ENCODE measurements at places on chromosomes 6 and 20.

DNA sequence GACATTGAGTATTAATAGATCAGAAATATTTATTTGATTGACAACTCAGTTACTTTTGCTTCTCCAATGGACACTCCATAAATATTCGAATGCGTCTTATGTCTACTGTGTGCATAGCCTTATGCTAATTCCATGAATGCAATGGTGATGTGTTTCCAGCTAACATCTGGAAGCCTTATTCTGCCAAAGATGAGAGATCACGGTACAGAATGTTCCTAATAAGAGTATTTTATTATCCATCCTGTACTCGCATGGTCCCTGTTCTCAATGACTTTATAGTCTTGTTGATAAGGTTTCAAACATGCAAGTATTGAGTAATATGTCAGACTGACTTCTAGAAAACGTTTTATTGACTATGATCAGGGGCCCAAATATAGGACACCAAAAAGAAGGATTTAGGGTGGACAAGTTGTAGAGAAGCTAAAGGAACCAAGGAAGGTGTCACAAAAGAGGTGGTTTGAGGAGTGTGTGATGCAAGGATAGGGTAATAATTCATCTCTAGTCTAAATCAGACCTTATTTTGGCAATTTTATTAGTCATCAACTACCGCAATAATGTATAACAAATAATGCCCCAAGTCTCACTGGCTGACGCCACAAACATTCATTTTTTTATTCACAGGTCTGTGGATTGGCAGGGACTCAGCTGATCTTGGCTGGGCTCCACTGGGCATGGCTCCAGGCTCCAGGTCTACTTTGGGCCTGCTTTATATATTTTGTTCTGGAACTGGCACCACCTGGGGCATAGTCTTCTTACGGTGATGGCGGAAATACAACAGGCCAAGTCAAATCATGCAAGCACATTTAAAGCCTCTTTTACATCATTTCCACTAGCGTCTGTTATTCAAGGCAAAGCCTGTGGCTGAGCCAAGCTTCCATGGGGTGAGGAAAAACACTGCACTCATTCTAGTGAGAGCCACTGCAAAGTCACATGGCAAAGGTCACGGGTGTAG is 24.5 kb upstream of the CD83 start:
- H3K27ac ChIP-seq = no peak overlapping the region
- no peaks in the 10 kb centered on the region for H3K36me3 ChIP-seq
- H3K27me3 ChIP-seq = no peaks in the 10 kb centered on the region
- DNase-seq = no peak

DNA sequence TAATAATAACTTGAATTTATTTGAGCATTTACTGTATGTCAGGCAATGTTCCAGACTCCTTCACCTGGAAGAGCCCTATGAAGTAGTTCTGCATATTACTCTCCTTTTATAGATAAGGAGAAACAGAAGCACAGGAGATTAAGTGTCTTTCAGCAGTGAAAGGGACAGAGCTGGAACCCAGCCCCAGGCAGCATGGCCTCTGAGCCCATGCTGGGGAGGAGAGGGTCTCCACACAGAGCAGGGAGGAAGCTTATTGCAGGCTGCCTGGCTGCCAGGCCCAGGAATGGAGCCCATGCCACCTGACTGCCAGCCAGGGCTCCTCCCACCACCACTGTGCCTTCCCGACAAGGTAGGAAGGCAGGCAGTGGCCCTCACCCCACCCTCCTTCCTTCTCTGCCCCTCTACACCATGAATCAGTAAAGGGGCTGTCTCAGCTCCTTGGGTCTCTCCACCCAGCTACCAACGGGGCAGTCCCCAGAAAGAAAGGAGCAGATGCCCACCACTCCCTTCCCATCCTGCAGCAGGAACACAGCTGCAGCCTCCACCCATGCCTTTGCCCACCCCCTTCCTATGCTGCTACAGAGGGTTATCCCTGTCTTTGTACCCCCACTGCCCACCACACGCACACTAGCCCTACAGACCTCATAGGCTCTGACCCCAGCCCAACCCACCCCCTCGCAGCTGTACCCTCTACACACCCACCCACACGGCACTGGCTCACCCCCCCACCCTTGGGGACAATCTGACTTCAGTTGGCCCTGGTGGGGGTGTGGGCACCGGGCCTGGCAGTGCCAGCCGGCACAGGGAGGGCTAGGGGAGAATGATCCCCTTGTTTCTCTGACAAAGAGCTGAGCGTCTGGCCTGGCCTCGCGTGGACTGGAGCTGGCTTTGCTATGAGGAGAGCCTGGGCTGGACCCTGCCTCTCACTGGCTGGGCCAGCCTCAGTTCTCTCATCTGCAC is 41.8 kb downstream of the TFEB start:
- H3K36me3 ChIP-seq = peaks cover 16% of the 10 kb centered on the region
- no peaks in the 10 kb centered on the region for H3K27me3 ChIP-seq
- no peak overlapping the region for H3K4me3 ChIP-seq
- DNase-seq = no peak
- no peak overlapping the region for H3K27ac ChIP-seq
- H3K4me1 ChIP-seq = no peaks in the 10 kb centered on the region

GRCh38 chr20:32278199-32278643 is 770 bp downstream of the KIF3B start:
- H3K27ac ChIP-seq = peak overlapping the region; percentile 76
- H3K27me3 ChIP-seq = no peaks in the 10 kb centered on the region
- DNase-seq = no peak
- H3K36me3 ChIP-seq = peaks cover 6% of the 10 kb centered on the region
- peak overlapping the region; percentile 95 for H3K4me3 ChIP-seq

GRCh38 chr20:49675368-49676151 is 38.1 kb downstream of the B4GALT5 start:
- H3K27me3 ChIP-seq = no peaks in the 10 kb centered on the region
- peaks cover 45% of the 10 kb centered on the region for H3K4me1 ChIP-seq
- no peak for DNase-seq
- no peak overlapping the region for H3K4me3 ChIP-seq

GRCh38 chr20:32652739-32653526 is 20.8 kb downstream of the C20orf203 start:
- no peak overlapping the region for H3K27ac ChIP-seq
- H3K36me3 ChIP-seq = no peaks in the 10 kb centered on the region
- peak overlapping the region; percentile 6 for H3K4me3 ChIP-seq
- peaks cover 15% of the 10 kb centered on the region for H3K4me1 ChIP-seq

DNA sequence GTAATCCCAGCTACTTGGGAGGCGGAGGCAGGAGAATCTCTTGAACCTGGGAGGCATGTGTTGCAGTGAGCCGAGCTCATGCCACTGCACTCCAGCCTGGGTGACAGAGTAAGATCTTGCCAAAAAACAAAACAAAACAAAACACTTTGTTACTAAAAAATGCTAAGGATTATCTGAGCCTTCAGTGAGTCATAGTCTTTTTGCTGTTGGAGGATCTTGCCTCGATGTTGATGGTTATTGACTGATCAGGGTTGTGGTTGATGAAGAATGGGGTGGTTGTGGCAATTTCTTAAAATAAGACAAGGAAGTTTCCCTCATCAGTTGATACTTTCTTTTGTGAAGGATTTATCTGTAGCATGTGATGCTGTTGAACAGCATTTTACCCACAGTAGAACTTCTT is 196.8 kb upstream of the HDDC2 start:
- no peaks in the 10 kb centered on the region for H3K36me3 ChIP-seq
- no peaks in the 10 kb centered on the region for H3K27me3 ChIP-seq
- no peak overlapping the region for H3K27ac ChIP-seq

- peaks cover 10% of the 10 kb centered on the region for H3K4me1 ChIP-seq
- H3K27me3 ChIP-seq = peaks cover 12% of the 10 kb centered on the region
- no peak overlapping the region for H3K4me3 ChIP-seq
- no peaks in the 10 kb centered on the region for H3K36me3 ChIP-seq
- no peak overlapping the region for H3K27ac ChIP-seq
These were observed 2.5 kb upstream of the KCNK15 start for GRCh38 chr20:44743080-44743701.

- no peak overlapping the region for H3K4me3 ChIP-seq
- DNase-seq = no peak
- H3K4me1 ChIP-seq = no peaks in the 10 kb centered on the region
- H3K36me3 ChIP-seq = no peaks in the 10 kb centered on the region
These were observed 190.5 kb upstream of the HEY2 start for GRCh38 chr6:125558907-125559306.

DNA sequence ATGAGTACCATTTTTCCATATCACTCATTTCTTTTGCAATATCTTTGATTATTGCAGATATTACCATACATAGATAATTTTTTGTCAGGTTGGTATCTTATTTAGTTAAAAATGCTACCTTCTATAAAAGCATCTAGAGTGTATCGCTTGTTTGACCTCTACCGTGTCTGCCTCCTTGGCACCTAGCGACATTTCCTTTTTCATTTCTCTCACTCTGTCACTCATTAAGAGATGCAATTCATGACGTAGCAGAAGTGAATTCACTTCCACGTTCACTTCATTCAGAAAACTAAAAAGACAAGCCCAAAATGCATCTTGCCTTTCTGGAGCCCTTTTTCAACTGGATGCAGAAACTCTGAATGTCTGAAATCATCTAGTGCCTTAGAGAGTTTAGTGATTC is 172.9 kb downstream of the MMS22L start:
- no peaks in the 10 kb centered on the region for H3K27me3 ChIP-seq
- no peak overlapping the region for H3K27ac ChIP-seq
- H3K4me1 ChIP-seq = no peaks in the 10 kb centered on the region
- H3K36me3 ChIP-seq = no peaks in the 10 kb centered on the region
- no peak for DNase-seq

GRCh38 chr6:50993941-50994720 is 175.5 kb downstream of the TFAP2B start:
- H3K4me1 ChIP-seq = no peaks in the 10 kb centered on the region
- H3K36me3 ChIP-seq = no peaks in the 10 kb centered on the region
- no peak overlapping the region for H3K27ac ChIP-seq
- H3K4me3 ChIP-seq = no peak overlapping the region

DNA sequence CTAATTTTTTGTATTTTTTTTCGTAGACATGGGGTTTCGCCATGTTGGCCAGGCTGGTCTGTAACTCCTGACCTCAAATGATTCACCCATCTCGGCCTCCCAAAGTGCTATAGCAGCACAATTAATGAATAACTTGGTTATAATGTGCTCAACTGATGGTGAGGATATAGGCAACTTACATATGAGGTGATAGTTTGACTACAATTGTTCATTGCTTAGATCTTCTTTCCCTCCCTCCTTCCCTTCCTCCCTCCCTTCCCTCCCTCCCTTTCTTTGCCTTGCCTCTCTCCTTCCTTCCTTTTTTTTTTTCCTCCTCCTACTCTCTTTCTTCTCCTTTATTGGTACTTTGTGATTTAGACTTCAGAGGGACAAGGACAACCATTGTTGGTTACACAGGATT is 151.2 kb downstream of the RNF144B start:
- DNase-seq = no peak
- H3K4me3 ChIP-seq = no peak overlapping the region
- no peaks in the 10 kb centered on the region for H3K4me1 ChIP-seq
- no peak overlapping the region for H3K27ac ChIP-seq

- no peaks in the 10 kb centered on the region for H3K36me3 ChIP-seq
- DNase-seq = no peak
- no peak overlapping the region for H3K4me3 ChIP-seq
- H3K27me3 ChIP-seq = no peaks in the 10 kb centered on the region
These were observed 125.5 kb downstream of the EPHA7 start for GRCh38 chr6:93293872-93294271.

GRCh38 chr6:169520104-169520503 is 181.7 kb downstream of the WDR27 start:
- no peaks in the 10 kb centered on the region for H3K4me1 ChIP-seq
- no peak for DNase-seq
- H3K27me3 ChIP-seq = no peaks in the 10 kb centered on the region
- no peaks in the 10 kb centered on the region for H3K36me3 ChIP-seq

- DNase-seq = no peak
- H3K4me3 ChIP-seq = no peak overlapping the region
- H3K4me1 ChIP-seq = no peaks in the 10 kb centered on the region
- no peaks in the 10 kb centered on the region for H3K27me3 ChIP-seq
- no peak overlapping the region for H3K27ac ChIP-seq
These were observed 44.6 kb upstream of the PXDC1 start for GRCh38 chr6:3795836-3796718.

- H3K36me3 ChIP-seq = no peaks in the 10 kb centered on the region
- H3K27ac ChIP-seq = no peak overlapping the region
- DNase-seq = no peak
- no peaks in the 10 kb centered on the region for H3K27me3 ChIP-seq
- H3K4me1 ChIP-seq = peaks cover 28% of the 10 kb centered on the region
These were observed 54.3 kb upstream of the GMPR start for GRCh38 chr6:16184129-16184528.

DNA sequence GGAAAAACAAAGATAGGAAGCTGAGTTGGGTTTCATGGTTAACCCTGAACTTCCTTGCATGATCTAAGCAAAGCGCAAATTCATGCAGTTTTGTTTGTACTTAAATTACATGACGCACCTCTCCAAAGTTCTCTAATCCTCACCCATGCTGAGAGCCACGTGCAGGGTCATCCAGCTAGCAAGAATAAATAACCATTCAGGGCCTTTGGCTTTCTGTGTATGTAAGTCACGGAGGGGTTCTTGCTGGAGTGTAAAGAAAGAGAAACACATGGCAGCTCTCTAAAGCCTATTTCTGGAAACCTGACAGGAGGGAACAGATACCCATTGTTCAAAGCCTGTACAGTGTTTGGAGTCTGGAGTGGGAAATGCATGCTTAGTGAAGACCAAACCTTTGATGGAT is 171.7 kb upstream of the CCN2 start:
- H3K4me1 ChIP-seq = no peaks in the 10 kb centered on the region
- no peak overlapping the region for H3K27ac ChIP-seq
- peaks cover 2% of the 10 kb centered on the region for H3K27me3 ChIP-seq
- no peaks in the 10 kb centered on the region for H3K36me3 ChIP-seq
- H3K4me3 ChIP-seq = no peak overlapping the region

GRCh38 chr20:38109591-38110524 is 55.2 kb downstream of the TGM2 start:
- no peaks in the 10 kb centered on the region for H3K27me3 ChIP-seq
- H3K4me3 ChIP-seq = no peak overlapping the region
- H3K36me3 ChIP-seq = no peaks in the 10 kb centered on the region
- peak; percentile 31 for DNase-seq

DNA sequence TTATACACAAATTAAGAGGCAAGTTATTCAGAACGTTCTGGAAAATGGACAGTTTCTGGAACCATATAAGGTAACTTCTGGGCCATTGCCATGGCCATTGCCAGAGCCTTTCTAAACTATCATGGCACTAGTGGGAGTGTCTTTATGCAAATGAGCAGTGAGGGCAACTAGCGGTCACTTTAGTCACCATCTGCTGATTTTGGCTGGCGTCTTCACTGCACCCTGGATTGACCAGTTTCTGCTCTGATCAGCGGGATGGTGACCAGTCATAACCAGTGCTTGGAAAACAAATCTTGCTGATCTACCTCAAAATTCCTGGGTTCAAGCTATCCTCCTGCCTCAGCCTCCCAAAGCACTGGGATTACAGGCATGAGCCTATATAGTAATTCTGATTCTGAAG is 7.3 kb upstream of the SNTA1 start:
- no peak for DNase-seq
- no peaks in the 10 kb centered on the region for H3K4me1 ChIP-seq
- no peaks in the 10 kb centered on the region for H3K36me3 ChIP-seq
